ENCODE measurements at places on chromosomes 5 and 9.

GRCh38 chr5:142612494-142613270 is 73.2 kb downstream of the FGF1 start:
- DNase-seq = no peak

GRCh38 chr9:132543251-132543650 is 39.2 kb upstream of the BARHL1 start:
- no peak for DNase-seq

GRCh38 chr5:178777520-178777919 is 47.1 kb upstream of the ZNF354A start:
- DNase-seq = no peak

- no peak for DNase-seq
These were observed 25.7 kb downstream of the FRMPD1 start for GRCh38 chr9:37676411-37676830.

DNA sequence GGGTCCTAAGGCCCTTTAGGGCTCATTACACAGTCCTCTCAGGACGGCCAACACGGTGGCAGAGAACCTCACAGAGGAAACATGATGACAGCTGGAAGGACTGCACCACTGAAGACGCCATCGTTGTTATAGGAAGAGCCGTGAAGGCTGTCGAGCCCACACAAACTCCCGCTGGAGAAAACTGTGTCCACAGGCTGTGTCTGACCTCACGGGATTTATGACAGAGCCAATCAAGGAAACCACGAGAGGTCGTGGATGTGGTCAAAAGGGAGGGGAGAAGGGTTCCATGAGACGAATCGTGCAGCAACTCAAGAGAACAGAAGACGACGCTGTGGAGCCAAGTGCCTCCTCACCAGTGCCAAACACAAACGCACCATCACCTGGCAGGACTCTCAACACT is 12.2 kb downstream of the QSOX2 start:
- no peak for DNase-seq

- DNase-seq = no peak
These were observed 11.3 kb downstream of the C5orf63 start for GRCh38 chr5:127061956-127062355.

- no peak for DNase-seq
These were observed 156.4 kb upstream of the FTMT start for GRCh38 chr5:121695307-121695706.

- no peak for DNase-seq
These were observed 247.2 kb downstream of the FSTL4 start for GRCh38 chr5:133364936-133365707.

DNA sequence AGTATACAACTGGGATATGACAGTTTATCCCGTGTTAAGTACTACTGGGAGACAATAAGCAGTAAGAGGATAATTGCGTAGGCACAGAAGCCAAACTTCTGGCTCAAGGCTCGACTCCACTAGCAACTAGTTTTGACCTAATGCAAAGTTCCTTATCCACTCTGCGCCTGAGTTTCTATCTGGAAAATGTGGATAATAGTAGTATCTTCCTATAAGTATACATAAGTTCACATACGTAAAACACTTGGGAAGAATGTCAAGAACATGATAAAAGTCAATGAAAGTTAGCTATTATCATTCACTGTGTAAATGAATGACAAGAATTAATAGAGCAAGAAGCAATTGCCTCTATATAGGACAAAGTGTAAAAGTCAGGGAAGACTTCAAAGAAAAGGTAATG is 45.7 kb downstream of the FTMT start:
- no peak for DNase-seq

- no peak for DNase-seq
These were observed 2.2 kb downstream of the GBGT1 start for GRCh38 chr9:133161547-133161950.

DNA sequence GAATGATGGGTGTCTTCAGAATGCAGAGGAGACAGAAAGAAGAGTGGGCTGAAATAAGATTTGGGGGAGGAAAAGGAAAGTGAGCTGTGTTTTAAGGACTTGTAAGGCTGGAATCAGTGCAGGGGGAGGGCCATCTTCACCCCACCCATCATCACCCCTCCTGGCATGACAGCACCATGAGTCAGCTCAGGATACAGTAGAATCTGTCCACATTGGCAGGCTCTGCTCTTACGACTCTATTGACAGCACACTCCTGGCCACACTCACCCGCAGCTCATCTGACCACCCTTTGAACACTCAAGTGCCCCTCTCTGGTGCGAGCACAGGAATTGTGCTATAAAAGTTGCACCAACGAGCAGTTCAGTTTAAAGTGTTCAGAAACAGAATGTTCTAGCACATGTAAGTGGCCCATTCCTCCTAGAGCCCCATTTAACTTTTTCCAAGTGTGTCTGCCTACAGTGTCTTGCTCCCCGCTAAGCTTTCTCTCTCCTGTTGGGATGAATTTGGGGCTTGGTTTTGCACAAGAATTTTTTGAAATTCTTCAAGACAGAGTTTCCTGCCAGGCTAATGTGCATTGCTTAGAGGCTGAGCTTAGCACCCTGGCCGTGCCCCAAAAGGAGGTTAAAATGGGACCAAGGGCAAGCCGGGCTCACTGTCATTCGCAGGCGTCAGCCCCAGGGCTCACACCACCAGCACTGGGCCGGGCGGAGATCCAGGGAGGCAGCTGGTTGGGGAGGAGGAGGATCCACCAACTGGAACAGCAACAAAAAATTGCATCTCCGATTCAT is 12.0 kb downstream of the ADRA1B start:
- DNase-seq = peak; percentile 95

- DNase-seq = no peak
These were observed 32.8 kb upstream of the DAP start for GRCh38 chr5:10793785-10794184.
